ENCODE measurements at places on chromosomes 12 and 14.

GRCh38 chr14:90400904-90401561, 4.2 kb downstream of the CALM1 start:
- DNase-seq = no peak

- DNase-seq = peak; percentile 68
These were observed 5.7 kb upstream of the NOS1 start for GRCh38 chr12:117367006-117367638.

- no peak for DNase-seq
These were observed 178.7 kb upstream of the TMTC1 start for GRCh38 chr12:29962276-29963035.

DNA sequence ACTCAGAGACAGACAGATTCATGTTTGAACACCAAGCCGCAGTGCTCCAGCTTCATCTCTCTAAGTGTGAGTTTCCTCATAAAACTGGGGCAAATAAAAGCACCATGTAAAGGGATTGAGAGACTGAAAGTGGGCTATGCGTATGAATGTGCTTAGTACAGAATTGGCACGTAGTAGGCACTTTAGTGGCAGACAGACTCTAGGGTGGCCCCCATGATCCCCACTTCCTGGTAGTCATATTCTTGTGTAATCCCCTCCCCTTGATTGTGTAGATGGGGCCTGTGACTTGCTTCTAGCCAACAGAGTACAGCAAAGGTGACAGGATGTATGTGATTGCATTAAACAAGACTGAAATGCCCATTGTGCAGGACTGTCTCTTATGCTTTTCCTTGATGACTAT, 43.0 kb downstream of the DAO start:
- no peak for DNase-seq

- peak; percentile 47 for DNase-seq
These were observed 45.3 kb upstream of the ATP23 start for GRCh38 chr12:57896115-57896433.

- no peak for DNase-seq
These were observed 99.4 kb downstream of the NINJ2 start for GRCh38 chr12:563787-564298.

DNA sequence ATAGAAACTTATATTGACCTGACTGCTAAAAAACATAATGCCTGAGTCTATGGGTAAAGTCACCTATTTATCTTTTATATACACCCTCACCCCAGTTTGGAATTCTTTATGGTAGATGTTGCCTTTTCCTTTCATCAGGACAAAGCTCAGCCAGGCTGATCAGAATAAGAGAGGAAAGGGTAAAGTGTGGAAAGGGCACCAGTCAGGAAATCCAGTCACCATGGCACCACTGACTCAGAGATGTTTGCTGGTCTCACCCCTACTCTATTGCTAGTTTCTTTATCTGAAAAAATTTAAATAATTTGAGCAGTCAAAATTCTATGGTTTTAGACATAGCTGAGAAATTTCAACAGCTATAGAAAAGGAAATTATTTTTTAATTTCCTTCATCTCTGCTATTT, 49.2 kb upstream of the SSTR1 start:
- DNase-seq = no peak

GRCh38 chr14:104724407-104724980, 465 bp downstream of the ADSS1 start:
- DNase-seq = no peak

DNA sequence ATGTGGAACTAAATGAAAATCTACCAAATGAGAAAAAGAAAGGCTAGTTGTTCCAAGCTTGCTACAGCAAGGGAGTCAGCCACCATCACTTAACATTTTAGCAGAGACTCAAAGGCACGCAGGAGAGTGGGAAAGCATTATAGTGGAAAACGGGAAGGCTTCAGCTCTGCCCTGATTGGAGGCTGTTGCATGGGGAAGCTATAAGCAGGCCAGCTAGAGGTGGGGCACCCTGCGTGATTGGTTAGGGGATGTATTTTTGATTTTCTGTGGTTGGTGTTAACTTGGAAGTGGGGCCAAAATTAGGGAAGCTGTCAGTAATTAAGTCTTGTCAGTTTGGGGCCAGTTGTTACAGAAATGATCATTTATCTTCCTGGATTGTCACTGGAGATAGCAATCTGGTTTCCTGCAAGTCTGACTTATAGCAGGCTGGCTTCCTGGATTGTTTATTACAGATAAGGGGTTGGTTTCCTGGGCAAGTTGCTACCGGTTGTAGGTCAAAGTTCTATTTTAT, 93.9 kb downstream of the FAR2 start:
- no peak for DNase-seq

DNA sequence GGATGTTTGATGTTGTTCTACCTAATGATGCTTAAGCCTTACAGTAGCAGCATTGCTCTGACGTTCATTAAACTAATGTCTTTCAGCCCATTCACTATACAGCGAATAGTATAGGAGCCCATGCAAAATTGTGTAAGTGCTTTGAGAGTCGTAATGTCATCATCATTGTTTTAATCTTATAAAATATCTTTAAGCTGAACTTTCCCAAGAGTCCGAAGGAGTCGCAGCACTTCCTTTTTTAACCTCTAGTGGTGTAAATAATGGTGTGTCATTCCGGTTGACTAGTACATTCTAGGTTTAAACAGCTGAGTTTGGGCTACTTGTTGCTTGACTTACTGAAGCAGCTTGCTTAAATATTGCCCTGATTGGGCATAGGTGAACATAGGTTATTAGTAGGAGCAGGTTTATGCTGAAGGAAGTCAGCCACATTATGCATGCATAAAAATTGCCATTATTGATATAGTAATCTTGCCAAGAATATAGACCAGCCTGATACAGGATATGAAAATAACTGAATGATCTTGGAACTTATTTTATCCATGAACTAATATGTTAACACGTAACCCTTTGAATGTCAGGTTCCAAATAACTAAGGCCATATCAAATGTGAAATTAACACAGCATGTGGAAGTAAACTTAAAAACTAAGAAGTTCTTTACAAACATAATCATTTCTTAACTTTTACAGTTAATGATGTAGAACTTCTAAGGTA, 2.6 kb downstream of the WNK1 start:
- peak; percentile 68 for DNase-seq

GRCh38 chr14:44505588-44505987, 1.5 kb downstream of the FSCB start:
- no peak for DNase-seq

- DNase-seq = peak; percentile 74
These were observed 10.2 kb upstream of the GOLGA5 start for GRCh38 chr14:92783813-92784431.

GRCh38 chr12:108573317-108573716, 10.9 kb downstream of the ISCU start:
- no peak for DNase-seq

DNA sequence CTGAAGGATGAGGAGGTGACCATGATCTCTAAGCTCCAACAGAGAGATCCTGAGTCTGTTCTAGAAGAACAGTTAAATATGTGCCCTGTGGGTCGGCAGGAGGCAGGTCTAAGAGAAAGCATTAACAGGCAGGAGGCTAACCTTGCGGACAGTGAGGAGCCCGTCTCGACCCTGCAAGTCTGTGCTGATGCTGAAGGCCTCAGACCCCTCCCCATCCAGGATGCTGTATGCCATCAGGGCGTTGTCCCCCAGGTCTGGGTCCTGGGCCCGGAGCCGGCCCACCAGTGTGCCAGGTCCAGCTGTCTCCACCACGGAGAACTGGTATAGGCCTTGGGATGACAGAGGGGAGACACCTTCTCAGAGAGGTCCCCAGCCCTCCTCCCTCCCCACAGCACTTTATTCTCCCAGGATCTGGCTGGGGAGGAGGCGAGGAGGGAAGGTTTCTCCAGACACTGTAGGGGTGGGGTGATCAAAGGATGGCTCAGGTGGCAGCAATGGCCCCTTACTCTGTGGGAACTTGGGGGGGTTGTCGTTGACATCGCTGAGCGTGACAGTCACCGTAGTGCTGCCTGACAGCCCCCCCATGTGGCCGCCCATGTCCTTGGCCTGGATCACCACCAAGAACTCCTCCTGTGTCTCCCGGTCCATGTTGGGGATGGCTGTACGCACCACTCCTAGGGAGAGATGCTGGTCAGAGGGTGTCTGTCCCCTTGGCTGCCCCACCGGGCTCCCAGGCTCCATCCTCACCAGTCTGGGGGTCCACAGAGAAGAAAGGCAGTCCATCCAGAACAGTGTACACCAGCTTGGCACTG, 3.1 kb downstream of the CDH24 start:
- peak; percentile 28 for DNase-seq

DNA sequence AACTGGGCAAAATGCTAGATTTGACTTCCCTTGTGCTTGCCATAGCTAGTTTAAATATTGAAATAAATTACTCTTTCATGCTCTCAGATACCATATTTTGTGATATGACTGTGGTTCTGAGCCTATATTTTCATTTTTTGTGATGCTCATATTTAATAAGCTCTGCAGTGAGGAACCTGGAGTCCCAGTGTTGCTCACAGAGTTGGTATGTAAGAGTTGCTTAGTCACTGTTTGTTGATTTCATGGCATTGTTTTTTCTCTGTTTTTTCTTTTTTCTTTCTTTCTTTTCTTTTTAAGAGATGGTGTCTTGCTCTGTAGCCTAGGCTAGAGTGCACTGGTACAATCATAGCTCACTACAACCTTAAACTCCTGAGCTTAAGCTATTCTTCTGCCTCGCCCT, 750.5 kb upstream of the TMEM132C start:
- no peak for DNase-seq

GRCh38 chr12:18135509-18135908, 45.5 kb upstream of the RERGL start:
- no peak for DNase-seq

Data from OCI-LY7 (cell line).